ENCODE measurements at places on chromosomes 7 and 10.

DNA sequence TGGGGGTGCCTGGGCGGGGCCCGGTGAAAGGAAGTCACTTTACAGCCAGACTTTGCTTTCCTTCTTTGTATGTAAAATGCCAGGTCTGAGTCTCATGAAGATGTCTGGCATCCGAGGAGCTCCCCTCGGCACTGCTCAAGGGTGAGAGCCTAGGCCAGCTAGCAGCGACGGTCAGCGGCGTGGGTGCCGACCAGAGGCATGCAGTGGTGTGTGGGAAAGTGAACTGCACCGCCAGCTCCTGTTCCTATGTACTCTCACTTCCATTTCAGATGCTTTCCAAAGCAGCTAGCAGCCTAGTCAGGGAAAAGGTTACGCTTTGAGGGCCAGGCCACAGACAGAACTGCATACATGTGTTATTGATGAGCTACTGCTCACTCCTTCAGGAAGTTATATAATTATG is 172.8 kb downstream of the ZMYND11 start:
- DNase-seq, result no peak

DNA sequence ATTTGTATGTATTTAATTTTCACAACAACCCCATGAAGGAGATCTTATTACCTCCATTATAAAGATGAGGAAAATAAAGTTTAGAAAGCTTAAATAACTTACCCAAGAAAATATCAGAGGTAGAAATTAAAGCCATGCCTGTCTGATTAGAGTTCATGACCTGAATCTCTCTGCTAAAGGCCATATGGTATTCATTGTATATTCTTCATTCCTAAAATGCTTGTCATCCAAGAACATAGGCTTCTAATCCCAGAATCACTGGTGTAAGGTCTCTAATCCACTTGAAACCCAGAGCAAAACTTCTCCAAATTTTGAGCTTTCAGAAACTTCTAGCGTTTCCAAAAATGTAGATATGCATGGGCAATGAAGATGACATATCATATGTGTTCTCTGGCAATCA is 72.3 kb upstream of the YAE1 start:
- DNase-seq, result no peak

GRCh38 chr7:76260171-76260703 is 42.2 kb upstream of the HSPB1 start:
- DNase-seq, result no peak

- no peak for DNase-seq
Observed at GRCh38 chr7:117323305-117323850, 520 bp upstream of the WNT2 start.

- DNase-seq, result no peak
Observed at GRCh38 chr10:14415676-14416307, 85.1 kb upstream of the FRMD4A start.

DNA sequence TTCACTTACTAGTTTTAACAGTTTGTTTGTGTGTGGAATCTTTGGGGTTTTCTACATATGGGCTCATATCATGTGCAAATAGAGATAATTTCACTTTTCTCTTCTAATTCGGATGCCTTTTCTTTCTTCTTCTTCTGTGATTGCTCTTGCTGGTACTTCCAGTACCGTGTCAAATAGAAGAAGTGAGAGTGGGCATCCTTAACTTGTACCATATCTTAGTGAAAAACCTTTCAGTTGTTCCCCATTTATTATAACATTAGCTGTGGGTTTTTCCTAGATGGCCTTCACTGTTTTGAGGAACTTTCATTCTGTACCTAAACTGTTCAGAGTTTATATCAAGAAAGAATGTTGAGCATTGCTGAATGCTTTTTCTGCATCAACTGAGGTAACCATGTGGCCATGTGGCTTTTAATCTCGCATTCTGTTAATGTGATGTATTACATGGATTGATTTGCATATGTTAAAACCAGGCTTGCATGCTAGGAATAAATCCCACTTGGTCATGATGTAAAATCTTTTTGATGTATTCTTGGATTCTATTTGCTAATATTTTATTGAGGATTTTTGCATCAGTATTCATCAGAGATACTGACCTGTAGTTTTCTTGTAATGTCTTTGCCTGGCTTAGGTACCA is 78.7 kb downstream of the FAM107B start:
- no peak for DNase-seq

- DNase-seq, result no peak
Observed at GRCh38 chr7:155368894-155369600, 71.4 kb downstream of the INSIG1 start.

GRCh38 chr7:7718492-7718891 is at the start of gene RPA3:
Gene RPA3, minus strand, starts transcription at chr7:7718607. Its CDS starts 78,189 bp downstream, at chr7:7640418.
- no peak for DNase-seq

GRCh38 chr7:130476297-130477150 is 15.4 kb upstream of the MEST start:
- DNase-seq, result no peak

DNA sequence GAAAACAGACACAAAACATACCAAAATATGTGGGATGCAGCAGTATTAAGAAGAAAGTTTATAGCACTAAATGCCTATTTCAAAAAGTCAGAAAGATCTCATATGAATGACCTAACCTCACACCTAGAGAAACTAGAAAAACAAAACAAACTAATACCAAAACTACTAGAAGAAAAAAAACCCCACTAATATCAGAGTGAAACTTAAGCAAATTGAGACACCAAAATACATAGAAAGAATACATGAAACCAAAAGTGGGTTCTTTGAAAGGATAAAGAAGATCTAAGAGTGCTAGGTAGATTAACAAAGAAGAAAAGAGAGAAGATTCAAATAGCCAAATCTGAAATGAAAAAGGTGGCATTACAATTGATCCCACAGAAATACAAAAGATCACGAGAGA is 494.1 kb downstream of the SH2D4B start:
- no peak for DNase-seq

DNA sequence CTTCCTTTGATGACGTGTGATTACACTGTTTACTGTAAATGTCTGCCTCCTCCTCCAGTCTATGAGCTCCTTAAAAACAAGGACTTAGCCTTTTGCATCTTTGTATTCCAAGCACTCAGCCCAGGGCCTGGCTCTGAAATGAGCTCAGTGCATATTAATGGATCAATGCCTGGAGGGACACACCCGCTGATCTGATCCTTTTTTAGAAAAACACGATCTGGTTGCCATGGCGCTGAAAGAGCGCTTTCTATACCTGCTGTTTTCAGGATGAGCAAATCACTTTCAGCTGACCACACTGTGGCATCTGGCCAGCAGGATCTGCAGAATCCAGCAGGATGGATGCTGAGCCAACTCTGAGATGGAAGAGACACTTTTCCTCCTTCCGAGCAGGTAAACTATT is 37.8 kb upstream of the GARS1 start:
- DNase-seq, result no peak

GRCh38 chr7:138864667-138865066 is 66.7 kb upstream of the ATP6V0A4 start:
- no peak for DNase-seq

DNA sequence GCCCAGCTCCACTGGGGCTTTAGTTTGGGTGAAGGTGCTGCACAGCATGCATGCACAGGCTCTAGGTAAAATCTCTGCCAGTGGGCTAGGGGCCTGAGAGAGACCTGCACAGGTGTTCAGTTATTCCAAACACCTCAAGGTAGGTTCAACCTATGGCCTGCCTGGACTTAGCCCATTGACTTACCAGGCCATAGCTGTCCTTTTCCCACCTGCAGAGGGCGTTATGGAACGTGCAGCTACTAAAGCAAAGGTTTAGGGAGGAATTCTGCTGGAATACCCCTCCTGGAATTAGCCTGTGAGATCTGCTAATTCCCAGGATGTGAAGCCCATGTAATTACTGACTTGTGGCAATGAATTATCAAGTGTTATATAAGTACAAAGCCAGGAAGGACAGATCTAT is 3.6 kb downstream of the VWC2 start:
- DNase-seq, result no peak

GRCh38 chr10:74021248-74022055 is 23.5 kb downstream of the VCL start:
- DNase-seq, result no peak

GRCh38 chr7:91128683-91129348 is 135.4 kb upstream of the FZD1 start:
- no peak for DNase-seq

- no peak for DNase-seq
Observed at GRCh38 chr10:104509981-104510380, 131.1 kb upstream of the SORCS3 start.

DNA sequence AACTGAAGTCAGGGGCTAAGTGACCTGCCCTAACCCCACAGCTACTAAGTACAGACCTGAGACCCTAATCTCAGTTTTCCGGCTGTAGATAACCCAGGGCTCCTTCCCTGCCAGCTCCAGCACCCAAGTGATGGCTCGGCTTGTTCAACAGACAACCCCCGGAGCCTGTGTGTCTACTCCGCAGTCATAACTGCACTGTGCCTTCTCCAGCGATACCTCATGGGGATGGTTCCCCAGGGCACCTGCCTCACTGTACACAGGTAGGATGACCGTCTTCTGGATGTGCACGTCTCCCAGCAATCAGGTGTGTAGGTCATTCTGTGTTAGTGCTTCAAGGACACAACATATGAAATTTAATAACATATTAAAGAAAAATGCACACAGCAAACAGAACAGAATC is 37.1 kb downstream of the CPXM2 start:
- no peak for DNase-seq

DNA sequence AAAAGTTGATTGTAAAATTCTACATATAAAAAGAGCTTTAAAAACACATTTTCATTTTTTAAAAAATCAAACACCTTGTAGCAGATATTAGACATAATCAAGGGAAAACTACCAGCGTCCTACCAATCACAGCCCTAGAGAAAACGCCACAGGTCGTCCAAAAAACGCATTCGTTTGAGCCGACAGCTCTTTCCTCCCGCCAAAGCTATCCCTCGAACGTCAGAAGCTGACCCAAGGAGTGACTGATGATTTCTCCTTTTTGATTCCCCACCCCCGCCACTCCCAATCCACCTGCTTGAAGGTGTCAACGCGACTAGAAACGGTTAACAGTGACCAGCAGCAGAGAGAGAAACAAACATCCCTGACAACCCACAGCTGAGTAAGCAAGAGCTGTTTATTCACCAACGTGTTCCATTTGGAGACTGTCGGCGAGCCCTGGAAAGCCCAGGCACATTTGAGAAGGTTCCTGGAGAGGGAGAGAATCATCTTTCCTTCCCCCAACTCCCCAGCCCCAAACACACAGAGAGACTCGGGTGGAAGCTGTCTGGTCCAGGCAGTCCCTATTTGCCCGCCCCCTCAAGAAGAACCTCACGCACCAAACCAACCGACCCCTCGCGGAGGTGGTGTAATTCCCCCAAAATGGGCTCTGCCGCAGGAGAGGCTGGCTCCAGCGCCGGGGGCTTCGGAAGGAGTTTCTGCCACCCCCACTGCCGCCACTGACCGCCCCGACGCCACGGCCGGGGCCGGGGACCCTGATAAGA is 622 bp downstream of the CPEB3 start:
- no peak for DNase-seq

GRCh38 chr10:58041901-58042300 is 225.8 kb downstream of the IPMK start:
- no peak for DNase-seq

GRCh38 chr10:29501692-29502091 is 133.1 kb downstream of the SVIL start:
- DNase-seq, result no peak

- DNase-seq, result no peak
Observed at GRCh38 chr7:36278069-36278619, 111.5 kb upstream of the ANLN start.

DNA sequence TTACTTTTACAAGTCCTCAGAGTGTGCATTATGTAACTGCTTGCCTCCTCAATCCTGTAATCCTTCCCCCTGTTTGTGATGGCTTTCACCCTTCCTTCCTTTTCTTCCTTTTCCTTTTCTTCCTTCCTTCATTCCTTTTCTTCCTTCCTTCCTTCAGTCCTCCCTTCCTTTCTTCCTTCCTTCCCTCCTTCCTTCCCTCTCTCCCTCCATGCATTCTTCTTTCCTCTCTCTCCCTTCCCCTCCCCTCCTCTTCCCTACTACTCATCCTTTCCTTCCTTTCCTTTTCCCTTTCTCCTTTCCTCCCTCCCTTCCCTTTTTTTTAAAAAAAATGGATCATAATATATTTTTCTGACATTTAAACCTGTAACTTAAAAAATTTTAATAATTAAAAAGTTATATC is 22.2 kb upstream of the ABCA13 start:
- DNase-seq, result no peak

- DNase-seq, result no peak
Observed at GRCh38 chr7:141841385-141841784, at the start of gene PRSS37. Gene PRSS37, minus strand, starts transcription at chr7:141841485. Its CDS starts 436 bp downstream, at chr7:141841049.

DNA sequence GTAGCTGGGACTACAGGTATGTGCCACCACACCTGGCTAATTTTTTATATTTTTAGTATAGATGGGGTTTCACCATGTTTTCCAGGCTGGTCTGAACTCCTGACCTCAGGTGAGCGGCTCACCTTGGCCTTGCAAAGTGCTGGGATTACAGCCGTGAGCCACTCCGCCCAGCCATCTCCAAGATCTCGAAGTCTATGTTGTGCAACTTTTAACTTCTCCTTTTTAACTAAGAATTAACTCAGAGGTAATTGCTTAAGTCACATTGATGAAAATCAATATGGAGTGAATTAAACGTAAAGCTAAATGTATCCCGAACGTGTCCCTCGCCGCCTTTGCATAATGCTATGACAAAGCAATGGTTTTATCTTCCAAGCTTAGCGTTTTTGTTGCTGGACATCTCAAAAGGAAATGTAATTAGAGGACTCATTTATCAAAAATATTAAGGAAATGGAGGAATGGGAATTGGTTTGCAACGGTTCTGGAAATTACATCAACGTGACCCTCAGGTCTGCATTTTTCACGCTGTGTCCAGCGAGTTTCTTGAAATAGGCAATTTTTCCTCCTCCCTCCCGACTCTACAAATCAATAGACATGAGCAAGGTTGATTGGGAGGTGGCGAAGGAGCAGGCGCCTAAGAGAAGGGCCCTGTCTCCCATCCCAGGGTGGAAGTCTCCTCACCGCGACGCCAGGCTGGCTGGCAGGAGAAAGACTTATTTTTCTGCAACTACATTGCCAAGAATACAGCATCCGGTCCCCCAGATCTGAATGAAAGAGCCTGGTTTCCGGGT is 89.8 kb downstream of the TMEM130 start:
- no peak for DNase-seq

DNA sequence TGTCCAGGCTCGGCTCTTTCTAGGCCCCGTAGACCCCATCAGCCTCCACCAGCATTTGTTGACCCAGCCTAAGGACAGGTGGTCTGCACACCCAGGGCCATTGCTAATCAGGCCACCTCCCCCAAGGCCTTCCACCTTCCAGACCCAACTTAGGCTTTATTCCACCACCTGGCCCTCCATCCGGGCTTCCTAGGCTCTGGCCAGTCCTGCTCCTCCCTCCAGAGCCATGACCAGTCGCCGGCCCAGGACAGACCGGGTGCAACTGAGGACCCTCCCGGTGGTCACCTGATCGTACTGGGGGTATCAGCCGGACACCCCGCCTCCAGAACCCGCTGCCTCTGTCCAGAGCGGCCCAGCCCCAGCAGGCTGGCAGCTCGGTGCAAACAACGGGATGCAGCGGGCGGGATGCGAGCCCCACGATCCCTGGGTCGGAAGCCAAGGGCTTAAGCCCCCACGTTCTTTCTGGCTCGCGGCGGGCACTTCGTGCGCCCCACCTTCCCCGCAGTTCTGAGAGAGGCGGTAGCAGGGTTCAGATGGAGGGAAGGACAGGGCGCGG is 545 bp downstream of the NACAD start:
- no peak for DNase-seq
